ENCODE measurements at places on chromosomes 5 and 9.

DNA sequence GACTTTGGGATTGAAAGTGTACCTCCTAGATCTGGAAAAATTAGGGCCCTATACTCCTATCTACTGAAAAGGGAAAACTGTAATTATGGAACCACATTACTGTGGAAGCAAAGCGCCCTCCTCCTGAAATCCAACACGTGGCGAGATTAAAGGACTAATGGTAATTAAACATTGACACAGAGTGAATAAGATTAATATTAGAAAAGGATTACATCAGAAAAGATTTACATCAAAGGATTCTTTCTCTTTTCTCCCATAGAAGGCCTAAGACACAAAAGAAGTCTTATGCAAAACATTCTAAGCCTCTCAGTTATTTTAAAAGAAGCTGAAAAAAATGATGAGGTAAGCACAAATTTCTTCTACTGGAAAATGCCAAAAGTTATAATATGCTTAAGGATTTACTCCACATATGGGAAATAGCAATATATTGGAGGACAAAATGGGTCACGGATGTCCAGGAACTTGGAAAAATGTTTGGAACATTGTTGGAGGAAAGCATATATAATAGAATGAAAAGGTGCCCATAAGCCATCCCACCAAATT is 227.8 kb downstream of the TRPM3 start:
- no peak for DNase-seq

DNA sequence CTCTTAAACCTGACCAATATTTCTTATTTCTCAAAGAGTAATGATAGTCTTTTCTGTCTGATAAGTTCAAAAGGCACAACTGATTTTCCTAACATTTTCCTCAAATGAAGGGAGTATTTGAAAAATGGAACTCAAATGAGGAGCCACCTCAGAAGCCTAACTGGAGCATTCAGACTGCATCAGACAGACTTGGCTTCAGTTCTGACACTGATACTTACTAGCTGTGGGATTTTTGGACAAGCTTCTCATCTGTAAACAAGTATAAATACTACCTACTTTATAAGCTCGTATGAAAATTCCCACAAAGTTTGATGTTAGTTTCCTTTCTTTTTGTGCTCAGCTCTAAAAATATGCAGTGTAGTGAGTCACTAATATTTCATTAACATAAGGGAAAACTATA is 107.7 kb upstream of the CCDC152 start:
- DNase-seq, result no peak

- no peak for DNase-seq
These were observed 70.9 kb downstream of the HSPA4 start for GRCh38 chr5:133122711-133123110.

GRCh38 chr9:14119694-14120514 is 194.0 kb downstream of the NFIB start:
- DNase-seq, result no peak

DNA sequence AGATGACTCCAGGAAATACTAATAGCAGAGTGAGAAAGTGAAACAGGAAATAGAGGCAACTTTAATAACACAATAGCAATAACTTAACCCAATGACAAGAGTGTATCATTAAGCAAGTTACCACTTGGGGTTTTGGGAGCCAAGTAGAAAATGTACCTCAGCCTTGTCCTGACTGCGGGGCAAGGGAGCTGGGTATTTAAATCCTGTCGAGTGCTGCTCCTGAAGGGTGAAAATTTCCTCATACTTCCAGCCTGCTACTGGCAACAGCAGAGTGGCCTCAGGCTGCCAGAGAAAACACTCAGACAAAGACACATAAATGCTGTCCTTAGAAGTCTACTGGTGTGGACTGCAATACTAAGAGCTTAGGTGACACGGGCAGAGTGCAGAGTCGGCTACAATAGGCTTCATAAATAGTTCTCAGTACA is 112.5 kb upstream of the EMB start:
- DNase-seq, result no peak

- no peak for DNase-seq
These were observed 220.1 kb downstream of the PRR16 start for GRCh38 chr5:120684213-120684612.

- no peak for DNase-seq
These were observed at the start of gene PCDHA11 for GRCh38 chr5:140868721-140869554. TSS of gene PCDHA11 (plus strand) at chr5:140868957. CDS start at chr5:140869104, 147 bp downstream.

Measured in KG1 (cell line).